ENCODE measurements at places on chromosomes 11 and 22.

GRCh38 chr11:18726040-18726439 is at the start of gene IGSF22:
Gene IGSF22 (minus strand): TSS chr11:18726188. CDS start chr11:18724236, 1,952 bp downstream.
- no peak for DNase-seq

- DNase-seq: no peak
These were observed 31.1 kb upstream of the ARHGAP32 start for GRCh38 chr11:129223260-129223659.

- DNase-seq: no peak
These were observed 795.5 kb downstream of the METTL15 start for GRCh38 chr11:28903716-28904115.

GRCh38 chr11:36395978-36396736 is 100.1 kb downstream of the PRR5L start:
- DNase-seq: no peak

GRCh38 chr22:44341431-44342346 is 28.9 kb upstream of the SHISAL1 start:
- DNase-seq: no peak

GRCh38 chr11:117375960-117376359 is 48.3 kb downstream of the CEP164 start:
- no peak for DNase-seq

DNA sequence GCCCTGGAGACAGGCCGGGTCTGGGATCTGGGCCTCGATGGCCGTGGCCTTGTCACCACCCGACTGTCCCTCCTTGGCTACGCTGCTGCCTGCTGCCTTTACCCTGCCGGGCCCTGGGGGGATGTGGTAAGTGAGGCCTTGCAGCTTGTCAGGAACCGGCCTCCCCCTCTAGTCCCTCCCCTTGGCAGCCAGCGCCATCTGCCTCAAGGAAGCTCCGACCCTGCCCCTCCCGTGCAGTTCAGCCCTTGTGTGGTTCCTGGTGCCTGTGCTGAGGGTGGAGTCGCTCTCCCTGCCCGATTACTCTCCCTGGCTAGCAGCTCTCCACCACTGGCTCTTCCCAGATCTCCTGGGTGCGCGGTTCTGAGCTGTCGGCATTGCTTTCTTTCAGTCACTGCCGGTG is 33.7 kb downstream of the CTTN start:
- DNase-seq: no peak

DNA sequence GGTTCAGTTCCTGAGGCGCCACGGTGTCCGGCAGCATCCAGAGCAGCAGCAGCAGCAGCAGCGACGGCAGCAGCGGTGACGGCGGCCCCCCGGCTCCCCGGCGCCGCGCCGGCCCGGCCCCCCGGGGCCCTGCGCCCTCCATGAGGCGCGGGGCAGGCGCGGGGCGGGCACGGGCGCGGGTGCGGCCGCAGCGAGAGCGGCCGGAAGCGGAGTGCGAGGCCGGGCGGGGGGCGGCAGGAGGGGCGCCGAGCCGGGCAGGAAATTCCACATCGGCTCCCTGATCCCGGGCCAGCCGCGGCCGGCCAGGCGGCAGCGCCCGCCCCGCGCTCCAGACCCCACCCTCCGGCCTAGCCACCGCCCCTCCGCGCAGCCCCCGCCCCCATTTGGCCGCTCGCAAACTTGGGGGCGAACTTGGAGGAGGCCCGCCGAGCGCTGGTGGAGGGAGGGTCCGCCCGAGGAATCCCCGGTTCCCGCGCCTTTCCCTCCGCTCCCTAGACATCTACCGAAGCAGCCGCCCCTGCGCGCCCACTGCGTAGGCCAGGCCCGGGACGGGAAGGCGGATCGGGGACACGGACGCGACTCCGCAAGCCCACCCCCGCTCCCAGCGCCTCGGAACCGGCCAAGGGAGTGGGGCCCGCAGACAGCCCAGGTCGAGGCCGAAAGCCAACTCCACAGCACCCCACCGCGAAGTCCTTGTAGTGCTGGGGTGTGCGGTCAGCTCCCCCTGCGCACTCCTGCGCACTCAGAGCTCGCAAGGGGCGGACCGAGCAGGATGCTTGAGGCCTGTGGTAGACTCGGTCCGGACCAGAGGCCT is at the start of gene SCARF2:
TSS of gene SCARF2 (minus strand) at position 213 of the 814 bp plus-strand sequence. CDS start at position 142, 71 bp downstream.
- no peak for DNase-seq

- DNase-seq: no peak
These were observed 22.6 kb upstream of the RCN1 start for GRCh38 chr11:32068134-32068870.

Measured in kidney epithelial cell (primary cell).